NCI-H1105 treated with DMSO at 0.1 percent for 48 hours (cell line): ENCODE measurements at places on chromosomes 12 and 14.
A peak's percentile ranks its signal among the peaks of the same experiment; 100 is the strongest.

GRCh38 chr14:103135333-103136260 is 12.3 kb downstream of the TNFAIP2 start:
- no peak for DNase-seq

DNA sequence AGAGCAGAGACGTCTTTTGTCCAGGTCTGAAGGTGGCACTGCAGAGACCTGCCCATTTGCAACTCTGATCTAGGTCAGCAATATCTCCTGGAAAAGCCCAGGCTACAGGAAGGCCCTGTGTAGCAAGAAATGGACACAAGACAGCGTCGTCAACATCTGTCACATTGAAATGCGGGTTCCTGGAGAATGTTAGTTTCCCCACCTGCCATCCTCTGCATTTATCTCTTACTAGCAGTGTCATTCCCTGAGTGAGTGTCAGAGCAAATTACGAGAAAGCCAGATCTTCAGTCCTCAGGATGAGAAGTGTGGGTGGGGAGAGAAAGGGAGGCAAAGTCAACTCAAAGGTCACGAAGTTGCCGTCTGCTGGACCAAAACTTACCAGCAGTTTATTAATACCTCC is 27.4 kb upstream of the FLVCR2 start:
- no peak for DNase-seq

DNA sequence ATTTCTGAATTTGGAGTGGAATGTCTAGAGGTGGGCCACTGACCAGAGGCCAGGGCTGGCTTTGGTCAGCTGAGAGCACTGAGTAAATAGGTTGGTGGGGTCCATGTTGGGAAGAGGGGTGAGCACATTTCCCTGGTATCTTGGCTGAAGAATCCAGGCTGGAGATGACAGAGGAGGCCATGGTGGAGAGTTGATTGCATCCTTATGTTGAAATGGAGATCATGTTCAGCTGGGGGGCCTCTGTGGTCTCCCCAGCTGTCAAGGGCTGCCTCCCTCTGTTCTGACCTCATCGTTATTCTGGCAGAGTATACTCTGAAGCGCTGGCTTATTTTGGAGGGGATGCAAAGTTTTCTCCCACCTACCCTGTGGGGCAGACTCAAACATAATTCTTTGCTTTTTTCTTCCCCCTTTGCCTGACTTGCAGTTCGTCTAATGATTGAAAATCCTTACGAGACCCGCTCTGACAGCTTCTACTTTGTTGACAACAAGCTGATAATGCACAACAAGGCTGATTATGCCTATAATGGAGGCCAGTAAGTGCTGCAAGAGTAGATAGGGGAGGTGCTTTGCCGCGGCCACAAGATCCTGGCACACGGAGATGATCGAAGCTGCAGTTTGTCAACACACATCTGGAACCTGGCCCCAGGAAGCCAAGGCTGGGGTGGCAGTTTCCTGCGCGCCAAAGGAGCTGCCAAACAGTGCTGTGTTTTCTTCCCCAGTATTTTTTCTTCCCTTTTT is 6.0 kb upstream of the ACADS start:
- no peak for DNase-seq

GRCh38 chr12:30794020-30794419 is 39.3 kb upstream of the CAPRIN2 start:
- no peak for DNase-seq

- DNase-seq: no peak
Observed at GRCh38 chr12:60391051-60391450, 795.2 kb downstream of the SLC16A7 start.

DNA sequence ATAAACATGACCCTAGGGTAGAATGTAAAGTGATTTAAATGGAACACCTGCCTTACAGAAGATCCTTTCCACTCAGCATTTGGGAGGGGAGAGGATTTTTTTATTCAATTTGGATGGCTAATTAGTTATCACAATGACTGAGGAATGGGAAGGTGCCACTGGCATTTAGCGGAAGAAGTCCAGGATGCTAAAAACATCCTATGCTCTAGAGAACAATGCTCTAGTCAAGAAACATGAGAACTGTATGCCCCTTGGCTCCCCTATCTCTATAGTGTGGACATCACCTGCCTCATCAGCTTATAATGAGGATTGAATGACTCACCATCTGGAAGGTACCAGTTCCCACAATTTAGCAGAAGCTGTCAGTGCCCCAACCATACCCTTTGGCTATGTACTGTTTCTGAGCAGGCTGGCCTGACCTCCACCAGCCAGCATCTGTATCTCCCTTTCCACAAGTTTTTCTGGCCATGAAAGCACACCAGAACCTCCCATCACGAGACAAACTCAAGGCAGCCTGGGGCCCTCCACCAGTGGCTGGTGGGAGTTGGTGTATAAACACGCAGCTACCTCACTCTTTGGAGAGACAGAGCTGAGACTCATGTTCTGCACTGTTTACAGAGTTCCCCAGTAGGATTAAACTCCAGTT is 109.7 kb upstream of the VASH1 start:
- no peak for DNase-seq

DNA sequence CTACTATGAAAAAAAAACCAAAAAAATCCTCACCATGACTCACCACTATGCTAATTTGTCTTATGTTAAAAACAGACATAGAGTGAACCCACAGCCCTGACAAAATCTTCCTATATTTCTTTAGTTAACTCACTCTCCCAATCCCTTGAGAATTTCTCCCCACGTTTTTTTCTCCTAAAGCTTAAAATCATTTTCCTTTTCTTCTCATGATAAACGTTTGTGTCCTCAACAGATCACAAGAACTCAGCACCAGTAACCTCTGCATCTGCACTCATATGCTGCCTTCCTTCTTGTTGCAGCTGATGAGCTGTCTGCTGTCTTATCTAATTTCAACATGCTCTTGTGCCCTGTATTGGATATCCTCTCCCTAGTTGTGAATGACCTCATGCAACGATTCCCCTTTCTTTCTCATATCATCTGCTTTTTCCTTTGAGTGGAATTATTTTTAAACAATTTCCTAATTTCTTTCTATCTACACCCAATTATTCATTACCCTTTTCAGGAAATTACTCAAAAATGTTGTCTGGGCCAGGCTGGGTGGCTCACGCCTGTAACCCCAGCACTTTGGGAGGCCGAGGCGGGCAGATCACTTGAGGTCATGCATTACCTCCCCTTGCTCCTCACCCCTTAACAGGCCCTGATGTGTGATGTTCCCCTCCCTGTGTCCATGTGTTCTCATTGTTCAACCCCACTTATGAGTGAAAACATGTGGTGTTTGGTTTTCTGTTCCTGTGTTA is 427.5 kb upstream of the MGAT4C start:
- DNase-seq: no peak

DNA sequence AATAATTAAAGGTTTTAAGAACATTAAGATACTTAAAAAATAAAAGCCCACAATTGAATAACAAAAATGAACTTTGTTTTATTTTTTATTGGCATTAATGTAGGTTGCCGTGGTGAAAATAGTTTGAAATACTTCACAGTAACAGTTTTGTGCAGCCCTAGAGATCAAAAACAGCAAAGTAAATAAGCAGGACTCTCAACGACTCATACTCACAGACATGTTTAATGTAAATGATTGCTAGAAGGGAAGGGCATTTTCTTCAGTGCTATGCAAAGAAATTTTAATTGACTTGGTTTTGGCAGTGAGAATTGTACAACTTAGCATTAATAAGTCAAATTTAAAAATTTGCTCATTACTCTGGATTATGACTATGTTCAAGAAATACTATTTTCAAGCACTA is 16.0 kb downstream of the TRMT5 start:
- DNase-seq: no peak

DNA sequence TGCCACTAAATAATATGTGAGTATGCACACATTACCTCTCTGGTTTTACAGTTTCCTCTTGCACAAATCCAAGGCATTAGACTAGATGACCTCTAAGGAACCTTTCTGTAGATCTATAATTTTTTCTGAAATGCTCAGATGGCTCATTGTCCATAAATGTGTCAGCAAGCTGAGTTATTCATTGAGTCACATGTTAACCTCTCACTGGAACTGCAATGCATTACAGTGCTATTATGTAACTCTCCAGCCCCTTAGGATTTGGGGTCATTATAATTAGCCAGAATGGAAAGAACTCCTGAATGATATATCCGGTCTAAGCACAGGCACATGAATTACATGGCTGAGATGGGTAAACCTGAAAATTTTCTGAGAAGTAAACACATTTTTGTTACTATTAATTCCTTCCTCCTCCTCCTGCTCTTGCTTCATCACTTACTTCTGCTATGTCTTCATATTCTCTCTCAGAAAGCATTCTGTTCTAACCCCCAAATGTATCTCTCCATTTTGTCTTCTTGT is 20.3 kb upstream of the DRAM1 start:
- no peak for DNase-seq

DNA sequence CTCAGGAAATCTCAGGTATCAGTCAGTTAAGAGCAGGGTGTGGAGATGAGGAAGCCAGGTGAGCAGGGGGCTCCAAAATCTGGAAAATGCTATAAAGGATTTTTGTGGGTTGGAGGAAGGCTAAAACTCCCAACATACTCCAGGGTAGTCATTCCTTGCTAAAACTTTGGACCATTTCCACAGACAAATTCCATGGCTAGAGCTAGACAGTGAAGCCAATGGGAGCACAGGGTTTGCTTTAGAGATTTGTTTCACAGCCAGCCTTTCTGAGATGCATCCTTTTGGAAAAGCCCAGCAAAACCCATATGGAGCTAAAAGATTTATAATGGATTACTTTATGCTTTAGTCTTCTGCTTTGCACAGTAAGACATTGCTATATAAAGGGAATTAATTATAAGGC is 146.5 kb downstream of the SAMD4A start:
- DNase-seq: no peak

GRCh38 chr12:122028905-122029560 is 7.3 kb downstream of the BCL7A start:
- DNase-seq: no peak

- peak; percentile 81 for DNase-seq
Observed at GRCh38 chr14:96098309-96098998, 59.3 kb downstream of the C14orf132 start.

- DNase-seq: no peak
Observed at GRCh38 chr14:35254736-35255135, 37.4 kb upstream of the PSMA6 start.

- no peak for DNase-seq
Observed at GRCh38 chr12:54197431-54197909, 8.7 kb upstream of the SMUG1 start.

GRCh38 chr12:104455578-104456416 is 951 bp upstream of the CHST11 start:
- DNase-seq: no peak

DNA sequence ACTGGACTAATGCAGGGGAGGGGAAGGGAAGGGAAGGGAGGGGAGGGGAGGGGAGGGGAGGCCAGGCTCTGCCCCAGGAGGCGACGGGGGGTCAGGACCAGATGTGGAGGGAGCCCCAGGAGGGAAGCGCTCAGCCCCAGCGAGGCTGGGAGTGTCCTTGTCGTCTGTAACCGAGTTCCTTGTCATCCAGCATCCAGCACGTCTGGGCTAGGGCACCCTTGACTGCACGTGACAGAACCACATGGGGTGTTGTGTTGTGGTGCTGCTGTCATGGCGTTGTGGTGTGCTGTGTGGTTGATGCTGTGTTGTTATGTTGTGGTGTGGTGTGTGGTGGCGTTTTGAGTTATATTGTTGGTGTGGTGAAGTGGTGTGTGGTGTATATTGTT is 28.4 kb upstream of the SFSWAP start:
- no peak for DNase-seq

DNA sequence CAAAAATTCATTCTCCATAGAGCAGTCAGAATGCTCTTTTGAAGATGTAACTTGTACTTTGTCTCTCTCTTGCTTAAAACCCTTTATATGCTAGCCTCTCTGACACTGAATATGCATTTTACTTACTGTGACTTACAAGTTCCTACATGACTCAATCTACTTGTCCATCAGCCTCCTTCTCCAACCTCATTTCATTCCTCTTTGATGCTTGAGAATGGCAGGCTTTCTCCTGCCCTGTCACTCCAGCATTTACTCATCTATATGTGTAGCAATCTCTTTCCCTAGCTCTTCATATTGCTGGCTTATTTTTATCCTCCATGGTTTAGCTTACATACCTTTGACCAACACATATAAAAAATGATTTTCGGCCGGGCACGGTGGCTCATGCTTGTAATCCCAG is 561.9 kb downstream of the CCER1 start:
- no peak for DNase-seq

GRCh38 chr14:101228949-101229541 is 325.5 kb upstream of the RTL1 start:
- DNase-seq: no peak

DNA sequence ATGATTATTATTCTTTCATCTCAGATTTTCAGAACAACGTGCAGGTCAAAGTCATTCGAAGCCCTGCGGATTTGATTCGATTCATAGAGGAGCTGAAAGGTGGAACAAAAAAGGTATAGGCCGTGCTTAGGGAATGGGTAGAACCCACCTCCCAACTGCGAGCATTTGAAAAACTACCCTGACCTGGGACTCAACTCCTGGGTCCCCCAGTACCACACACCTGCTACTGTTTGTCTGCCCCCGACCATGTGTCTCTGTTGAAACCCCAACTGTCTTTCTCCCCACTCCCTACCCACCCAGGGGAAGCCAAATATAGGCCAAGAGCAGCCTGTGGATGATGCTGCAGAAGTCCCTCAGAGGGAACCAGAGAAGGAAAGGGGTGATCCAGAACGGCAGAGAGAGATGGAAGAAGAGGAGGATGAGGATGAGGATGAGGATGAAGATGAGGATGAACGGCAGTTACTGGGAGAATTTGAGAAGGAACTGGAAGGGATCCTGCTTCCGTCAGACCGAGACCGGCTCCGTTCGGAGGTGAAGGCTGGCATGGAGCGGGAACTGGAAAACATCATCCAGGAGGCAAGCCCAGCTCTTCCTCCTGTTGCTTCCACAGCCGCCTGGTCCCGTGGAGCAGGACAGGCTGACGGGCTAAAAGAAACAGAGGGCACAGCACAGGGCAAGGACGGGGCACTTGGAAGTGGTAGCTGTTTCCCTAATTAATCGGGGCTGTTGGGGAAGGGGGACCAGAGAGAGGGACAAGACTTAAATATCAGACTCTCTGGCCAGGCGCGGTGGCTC is 20.5 kb downstream of the AGAP2 start:
- no peak for DNase-seq

DNA sequence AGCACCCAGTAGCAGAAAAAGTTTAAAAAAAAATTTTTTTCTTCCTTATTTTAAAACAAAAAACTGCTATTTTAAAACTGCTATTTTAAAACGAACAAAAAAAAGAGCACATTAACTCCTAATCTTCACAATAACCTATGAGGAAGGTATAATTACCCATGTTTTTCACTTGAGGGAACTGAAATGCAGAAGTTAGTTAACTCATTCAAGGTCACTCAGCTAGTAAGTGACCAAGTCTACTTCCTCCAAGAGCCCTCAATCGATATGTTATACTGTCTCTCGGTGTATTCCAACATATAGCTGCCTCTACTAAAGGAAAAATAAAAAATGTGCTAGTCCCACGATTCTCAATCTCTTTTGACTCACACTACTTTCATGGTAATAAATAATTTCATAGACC is 7.8 kb downstream of the RPAP3 start:
- no peak for DNase-seq
